ENCODE measurements at places on chromosomes 7 and 10. TPM values are rescaled to one million over a fixed set of nuclear protein-coding genes. Genes with fewer than 3 reads are reported as not detected.

The ADCY1 gene
- total RNA-seq, result 1.8 TPM

The NPY4R gene
- not detected for total RNA-seq

The CACNB2 gene
- total RNA-seq, result 16.9 TPM

The PDE6C gene
- total RNA-seq, result not detected

The ERVW-1 gene
- total RNA-seq, result not detected

The TACC2 gene
- total RNA-seq, result 35.2 TPM

The LBX1 gene
- not detected for total RNA-seq

DNA sequence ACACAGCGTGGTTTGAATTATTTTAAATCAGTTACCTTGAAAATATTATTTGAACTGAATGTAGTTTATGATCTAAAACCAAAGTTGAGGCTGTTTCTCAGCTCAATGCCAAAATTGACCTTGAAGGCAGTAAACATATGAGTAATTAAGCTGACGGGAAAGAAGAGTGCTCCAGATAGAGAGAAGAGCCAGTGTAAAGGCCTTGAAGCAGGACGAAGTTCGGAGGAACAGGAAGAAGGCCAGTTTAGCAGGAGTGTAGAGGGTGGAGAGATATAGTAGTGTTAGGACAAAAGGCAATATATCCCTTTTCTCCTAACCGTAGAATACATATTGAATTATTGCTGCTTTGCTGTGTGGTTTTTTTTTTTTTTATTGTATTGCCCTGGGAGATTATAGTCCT, 63.2 kb downstream of the CYP51A1 start:
- peak; percentile 10 for DNase-seq

DNA sequence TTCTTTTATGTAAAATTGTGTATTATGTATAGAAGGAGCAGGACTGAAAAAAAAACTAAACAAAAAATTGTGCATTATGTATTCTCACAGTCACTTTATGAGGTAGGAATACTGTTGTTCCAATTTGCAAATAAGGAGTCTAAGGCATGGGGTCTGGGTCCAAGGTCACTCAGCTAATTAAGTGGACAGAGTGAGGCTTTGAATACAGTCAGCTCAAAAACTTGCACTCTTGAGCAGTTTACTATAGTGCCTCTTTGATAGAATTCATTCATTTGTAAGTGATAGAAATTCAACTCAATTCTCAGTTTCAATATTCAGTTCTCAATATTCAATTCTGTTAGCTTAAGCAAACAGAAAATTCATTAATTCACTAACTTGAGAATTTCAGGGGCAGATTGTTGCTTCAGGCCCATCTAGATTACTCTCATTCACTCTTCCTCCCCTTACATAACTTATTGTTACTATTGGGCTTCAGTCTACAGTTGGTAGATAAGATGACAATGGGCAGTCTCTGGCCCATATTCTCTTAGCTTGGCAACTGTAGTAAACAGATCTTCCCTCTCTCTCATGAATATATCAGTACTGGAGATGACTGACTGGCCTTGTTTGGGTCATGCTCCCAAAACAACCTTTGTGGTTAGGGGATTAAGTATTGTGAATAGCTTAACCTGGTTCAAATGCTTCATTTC, 86.6 kb downstream of the BTAF1 start:
- no peak for DNase-seq

- peak; percentile 92 for DNase-seq
Measured at GRCh38 chr7:2717293-2718261, 29.6 kb downstream of the AMZ1 start.

GRCh38 chr7:155638366-155638765, 6.1 kb upstream of the RBM33 start:
- DNase-seq, result no peak

DNA sequence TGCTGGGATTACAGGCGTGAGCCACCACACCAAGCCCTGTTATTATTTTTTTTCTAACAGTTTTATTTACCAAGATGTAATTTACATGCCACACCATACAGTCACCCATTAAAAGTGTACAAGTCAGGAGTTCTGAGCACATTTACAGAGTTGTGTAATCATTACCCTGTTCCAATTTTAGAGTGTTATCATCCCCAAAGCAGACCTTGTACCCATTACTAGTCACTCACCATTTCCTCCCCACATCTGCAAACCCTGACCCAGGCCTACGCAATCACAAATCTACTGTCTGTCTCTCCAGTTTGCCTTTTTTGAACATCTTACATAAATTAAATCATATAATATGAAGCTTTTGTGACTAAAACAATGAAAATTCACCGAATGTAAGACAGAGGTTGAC, 402.9 kb upstream of the FOXK1 start:
- DNase-seq, result no peak

DNA sequence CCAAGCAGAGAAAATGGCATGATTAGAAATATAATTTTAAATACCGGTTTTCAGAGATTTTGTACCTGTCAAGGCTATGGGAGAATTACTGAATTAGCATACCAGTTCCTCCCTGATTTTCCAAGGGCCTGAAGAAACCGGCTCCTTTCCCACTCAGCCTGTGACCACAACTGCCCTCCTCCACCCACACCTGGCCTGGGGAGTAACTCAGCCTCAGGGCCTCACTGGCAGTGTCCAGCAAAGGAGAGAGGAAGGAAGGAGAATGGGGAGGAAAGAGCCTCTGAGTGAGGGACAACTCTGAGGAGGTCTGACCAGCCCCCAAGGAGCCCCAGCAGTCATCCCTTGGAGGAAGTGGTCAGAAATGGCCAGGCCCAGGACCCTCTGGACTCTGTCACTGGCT, 98.0 kb upstream of the LYZL2 start:
- DNase-seq, result no peak

GRCh38 chr7:2399848-2400587, 3.4 kb upstream of the CHST12 start:
- peak; percentile 92 for DNase-seq

DNA sequence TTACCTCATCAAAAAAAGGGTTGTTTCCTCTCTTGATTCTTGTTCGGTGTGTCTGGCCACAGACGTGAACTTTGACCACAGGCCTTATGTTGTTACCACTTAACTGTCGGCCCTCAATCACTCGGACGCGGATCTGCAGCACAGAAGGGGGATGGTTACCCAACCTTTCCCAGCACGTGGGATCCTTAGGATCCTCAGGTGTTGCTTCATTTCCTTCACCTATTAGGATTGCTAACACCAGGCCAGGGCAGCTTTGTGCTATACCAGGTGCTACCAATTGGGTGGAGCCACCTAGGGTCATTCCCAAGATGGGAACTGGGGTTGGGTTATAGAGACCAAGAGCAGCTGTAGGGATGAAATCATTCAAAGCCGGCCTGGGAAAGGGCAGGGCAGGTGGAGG, 73.4 kb downstream of the MYOF start:
- DNase-seq, result no peak

DNA sequence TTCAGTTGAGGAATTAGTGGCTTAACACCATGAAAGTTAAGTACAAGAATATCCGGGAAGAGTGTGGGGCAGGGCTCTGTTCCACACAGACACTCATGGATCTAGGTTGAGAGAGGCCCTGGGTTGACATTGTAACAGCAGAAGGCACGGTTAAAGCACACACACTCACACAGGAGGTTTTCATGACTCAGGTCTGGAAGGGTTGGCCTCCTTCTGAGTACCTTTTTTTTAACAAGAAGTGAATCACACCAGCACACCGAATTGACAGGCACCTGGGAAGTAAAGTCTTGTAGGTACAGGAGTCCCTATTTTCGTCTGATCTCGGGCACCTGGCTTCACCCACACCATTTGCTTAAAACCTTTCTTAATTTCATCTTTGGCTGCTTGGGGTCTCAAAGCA, 509.4 kb upstream of the ADARB2 start:
- DNase-seq, result no peak

- no peak for DNase-seq
Measured at GRCh38 chr7:138495485-138495884, 35.4 kb downstream of the TRIM24 start.

DNA sequence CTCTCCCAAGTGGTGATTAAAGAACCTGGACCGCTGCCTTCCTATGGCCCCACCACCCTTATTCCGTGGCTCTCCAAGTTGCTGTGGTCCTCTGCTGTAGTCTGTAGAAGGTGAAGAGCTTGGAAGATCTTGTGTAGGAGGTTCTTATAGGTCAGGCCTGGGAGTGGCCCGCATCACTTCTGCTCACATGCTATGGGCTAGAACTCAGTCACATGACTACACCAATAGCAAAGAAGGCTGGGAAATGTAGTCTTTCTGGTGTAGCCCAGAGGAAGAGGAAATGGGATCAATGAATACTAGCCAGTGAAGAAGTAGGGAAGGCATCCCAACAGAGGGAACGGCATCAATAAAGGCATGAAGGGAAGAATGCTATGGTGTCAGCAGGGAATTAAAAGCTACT, 41.3 kb upstream of the AOAH start:
- no peak for DNase-seq

DNA sequence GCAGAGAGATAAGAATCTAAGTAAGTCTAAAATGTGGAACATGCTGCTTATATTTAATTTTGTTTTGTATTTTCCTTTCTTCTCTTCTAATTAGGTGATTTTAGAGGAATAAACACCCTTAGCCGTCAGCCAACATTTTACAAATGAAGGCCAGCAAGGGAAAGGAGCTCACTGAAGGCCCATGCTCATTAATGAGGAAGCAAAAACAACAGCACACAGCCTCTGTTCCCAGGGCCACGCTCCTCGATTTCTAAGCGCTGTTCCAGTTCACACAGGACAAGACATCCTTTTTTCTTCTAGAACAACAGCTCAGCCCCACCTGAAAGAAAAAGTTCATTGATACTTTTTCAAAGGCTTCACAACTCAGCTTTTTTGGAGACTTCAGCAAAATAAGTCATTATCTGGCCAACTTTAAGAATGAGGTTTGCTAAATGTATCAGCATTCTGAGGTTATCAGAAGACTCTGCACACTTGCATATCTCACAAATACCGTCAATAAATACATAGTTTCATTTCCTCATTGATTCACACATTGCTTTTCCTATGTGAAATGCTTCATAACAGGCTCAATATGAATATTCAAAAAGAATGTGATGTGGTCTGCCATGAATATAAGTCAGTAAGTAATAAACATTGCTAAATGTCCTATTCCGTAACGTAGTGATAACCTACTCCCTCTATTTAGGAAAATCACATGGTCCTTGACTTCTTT, 34.8 kb upstream of the SFMBT2 start:
- DNase-seq, result no peak

DNA sequence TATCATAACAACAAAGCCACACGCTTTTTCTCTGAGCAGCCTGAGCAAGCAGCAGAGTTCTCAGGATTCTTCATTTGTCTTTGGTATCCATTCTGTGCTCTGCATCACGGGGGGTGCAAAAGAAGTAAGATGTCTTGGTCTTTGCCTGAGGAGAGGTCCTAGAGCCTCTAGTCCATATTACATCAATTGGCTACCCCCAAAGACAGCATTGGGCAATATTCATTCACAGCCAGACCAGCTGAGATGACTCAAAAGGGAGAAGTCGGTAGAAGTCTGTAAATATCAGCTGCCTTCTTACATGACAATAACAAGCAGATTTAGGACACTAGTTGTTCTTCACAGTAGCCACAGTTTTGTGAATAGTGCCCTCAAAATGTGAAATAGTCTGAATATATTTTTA, 66.6 kb downstream of the FZD1 start:
- DNase-seq, result no peak

DNA sequence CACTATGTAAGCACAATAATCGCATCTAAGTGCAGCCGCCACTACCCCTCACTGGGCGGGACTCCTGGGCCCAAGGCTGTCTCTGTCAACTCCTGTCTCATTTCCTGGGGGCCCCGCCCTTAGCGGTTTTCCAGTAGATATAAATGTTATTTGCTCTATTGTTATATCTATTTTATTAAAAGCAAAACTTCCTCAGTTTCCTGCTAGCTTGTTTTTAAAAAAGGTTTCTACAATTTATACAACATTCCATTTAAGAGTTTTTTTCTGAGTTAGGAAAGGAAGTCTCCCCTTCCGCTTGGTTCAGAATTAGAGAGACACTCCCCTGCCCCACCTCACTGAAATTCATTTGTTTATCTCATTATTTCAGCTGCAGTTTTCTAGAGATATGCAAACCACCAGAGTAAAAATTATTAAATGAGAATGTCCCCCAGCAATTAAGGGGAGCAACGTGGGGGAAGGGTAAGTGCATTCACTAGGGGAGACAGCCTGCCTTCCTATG, 82.7 kb downstream of the RAMP3 start:
- DNase-seq, result no peak

DNA sequence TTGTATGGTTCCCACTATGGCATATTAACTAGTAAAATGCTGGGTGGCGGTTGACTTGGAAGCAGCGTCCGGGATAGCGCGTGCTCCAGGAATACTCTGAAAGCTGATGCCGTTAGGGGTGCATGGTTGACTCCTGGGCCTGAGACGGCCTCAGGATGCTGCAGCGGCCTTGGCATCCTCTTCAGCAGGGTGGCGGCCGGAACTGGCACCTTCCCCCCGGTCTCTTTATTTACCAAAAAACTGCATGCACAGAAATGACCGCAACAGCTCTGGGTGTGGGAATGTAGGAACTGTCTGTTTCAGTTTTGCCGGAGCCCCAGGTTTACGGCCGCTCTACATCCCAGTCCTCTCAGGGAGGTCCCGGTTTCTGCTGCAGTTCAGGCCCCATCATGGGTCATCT, 28.8 kb downstream of the PFKP start:
- no peak for DNase-seq

DNA sequence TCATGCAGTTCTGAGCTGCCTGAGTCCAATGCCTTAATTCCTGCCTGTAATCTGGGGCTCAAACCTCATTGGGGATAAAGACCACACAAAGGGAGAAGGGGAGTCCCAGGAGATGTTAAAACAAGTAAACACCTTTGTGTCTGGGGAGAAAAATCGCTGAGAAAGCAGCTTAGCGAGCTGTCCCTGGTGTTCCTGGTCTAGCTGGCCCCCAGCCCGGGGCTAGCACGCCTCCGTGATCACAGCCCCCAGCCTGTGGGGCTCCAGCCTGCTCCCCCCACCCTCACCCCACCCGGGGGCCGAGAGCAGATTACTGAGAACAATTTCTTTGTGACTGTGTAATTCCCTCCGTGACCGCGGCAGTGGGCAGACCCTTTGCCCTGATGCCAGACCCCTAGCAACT, 24.8 kb downstream of the DPCD start:
- DNase-seq, result no peak

- DNase-seq, result no peak
Measured at GRCh38 chr7:40000734-40001315, 50.8 kb downstream of the CDK13 start.

GRCh38 chr10:94173594-94173993, 179.9 kb downstream of the PLCE1 start:
- no peak for DNase-seq

DNA sequence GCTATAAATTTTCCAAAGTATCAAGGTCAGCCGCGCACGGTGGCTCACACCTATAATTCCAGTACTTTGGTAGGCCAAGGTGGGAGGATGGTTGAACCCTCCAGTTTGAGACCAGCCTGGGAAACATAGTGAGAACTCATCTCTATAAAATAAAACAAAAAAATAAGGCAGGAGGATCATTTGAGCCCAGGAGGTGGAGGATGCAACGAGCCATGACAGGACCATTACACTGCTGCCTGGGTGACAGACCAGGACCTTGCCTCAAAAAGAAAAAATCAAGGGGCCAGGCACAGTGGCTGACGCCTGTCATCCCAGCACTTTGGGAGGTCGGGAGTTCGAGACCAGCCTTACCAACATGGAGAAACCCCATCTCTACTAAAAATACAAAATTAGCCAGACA, 60.3 kb downstream of the ABI1 start:
- no peak for DNase-seq
